ENCODE measurements at places on chromosomes 5 and 9. TPM values are rescaled to one million over a fixed set of nuclear protein-coding genes. Genes with fewer than 3 reads are reported as not detected.

Gene SLC22A4
- total RNA-seq, result 0.20 TPM

Gene RELL2
- 0.96 TPM for total RNA-seq

GRCh38 chr5:174571662-174572397 lies 152.6 kb upstream of the MSX2 start:
- DNase-seq, result peak; percentile 44

DNA sequence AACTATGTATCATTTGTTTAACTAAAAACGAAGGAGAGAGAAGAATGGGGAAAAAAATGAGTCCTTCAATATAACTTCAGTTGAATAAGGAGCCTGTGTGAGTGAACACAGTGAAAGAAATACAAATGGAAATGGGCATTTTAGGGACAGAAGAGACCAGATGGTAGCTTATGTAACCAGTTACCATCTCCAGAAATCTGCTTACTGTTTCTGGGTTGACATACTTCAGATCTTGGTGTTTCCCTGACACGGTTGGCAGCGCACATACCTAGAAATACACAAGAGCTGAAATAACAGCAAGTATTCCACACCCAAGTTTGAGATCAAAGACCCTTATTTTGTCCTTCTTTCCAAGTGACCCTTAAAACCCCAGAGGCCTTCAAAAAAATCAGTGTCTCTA lies 14.9 kb upstream of the GFRA3 start:
- DNase-seq, result no peak

Gene SARDH
- 208 TPM for total RNA-seq

DNA sequence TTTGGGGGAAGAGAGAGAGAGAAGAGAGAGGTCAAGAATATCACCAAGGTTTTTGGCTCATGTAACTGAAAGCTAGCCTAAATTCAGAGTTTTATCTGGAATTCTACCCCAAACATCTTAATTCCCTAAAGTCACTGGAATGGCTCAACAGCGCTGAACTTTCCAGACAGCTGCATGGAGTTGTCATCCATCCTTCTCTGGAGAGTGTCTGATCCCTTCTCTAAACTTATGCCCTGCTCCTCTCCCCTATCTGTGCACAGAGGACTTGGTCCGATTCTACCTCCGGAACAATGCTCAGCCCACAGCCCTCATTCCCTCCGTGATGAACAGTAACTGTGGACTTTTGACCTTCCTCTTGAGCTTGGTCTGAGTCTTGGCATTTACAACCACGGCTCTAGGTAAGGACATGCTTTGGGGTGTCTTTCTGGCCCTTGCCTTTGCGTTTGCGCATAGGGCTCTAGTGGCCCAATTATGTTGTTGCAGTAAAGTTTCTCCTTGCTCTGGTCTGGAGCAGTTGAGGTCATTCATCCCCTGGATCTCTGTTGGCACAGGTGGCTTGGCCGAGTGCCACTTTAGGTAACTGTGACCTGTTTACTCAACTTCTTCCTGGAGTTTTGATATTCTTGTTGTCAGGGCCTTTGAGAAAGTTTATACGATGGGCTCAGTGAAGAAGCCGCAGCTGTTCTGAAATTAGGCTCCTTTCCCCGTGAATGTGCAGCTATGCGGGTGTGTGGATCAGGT lies 18.3 kb upstream of the CD180 start:
- peak; percentile 80 for DNase-seq

Gene SOHLH1
- total RNA-seq, result not detected

DNA sequence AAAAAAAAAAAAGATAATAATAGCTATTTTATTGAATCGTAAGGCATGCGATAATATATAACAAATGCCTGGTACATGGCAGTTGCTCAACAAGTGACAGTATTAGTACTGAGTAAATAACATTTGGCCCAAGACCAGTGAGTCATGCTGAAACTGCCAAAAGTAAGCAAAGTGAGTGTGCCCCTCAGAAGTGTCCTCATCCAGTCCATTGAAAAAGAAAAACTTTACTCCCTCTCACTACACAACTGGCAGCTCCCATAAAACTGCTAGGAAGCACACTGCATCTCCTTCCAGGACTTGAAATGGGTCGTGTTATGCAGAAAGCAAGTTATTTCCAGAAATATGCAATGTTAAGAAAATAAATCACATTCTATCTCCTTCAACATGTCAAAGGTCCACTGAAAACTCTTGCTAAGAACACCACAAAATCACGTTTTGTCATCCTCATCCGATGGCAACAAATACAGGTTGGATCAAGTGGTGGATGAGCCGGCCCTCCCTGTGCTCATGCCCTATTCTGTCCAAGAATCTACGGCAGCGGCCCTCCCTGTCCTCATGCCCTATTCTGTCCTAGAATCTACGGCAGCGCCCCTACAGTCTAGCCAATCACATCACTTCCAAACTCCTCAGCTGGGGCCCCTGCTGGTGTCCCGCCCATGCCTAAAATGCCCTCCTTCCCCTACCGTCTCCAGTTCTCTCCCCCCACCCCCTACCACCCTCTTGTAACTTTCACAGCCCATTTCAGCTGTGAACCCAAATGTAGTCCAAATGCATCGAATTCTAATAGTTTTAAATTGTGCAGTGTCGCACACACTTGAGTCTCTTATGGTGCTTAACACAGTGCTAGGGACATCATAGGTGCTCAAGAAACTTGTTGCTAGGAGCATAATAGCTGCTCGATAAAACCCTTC lies 12.5 kb downstream of the PTCH1 start:
- no peak for DNase-seq

Data from left lobe of liver (tissue), 2 donors.